ENCODE measurements at places on chromosomes 1 and 21.

DNA sequence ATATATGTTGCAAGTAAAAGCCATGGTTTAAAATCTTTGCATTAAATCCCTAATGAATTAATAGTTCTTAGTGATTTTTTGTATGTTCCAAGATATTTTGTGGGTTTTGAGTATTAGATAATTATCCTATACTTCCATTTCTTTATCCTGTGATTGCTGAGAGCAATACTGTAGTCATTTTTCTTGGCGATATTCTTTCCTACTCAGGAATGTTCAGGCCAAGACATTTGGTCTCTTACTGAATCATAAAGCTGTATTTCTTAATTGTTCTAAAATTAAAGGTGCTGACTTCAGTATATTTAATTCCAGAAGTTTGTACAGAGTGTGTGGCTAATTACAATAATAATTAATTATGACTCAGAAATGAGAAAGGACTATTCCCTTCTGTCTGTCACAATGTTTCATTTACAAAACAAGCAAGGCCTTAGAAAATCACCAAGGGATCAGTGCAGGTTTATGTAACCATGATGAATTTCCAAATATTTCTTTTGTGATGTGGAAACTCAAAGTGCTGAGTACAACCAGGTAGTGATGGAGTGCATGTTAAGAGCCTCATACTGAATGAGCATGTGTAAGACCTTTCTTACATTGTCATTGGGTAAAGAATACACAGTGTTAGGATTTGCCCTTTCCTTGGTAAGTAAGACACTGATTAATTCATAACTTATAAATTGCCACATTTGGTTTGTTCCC is 161.2 kb downstream of the HMCN1 start:
- no peak for DNase-seq

GRCh38 chr1:43577655-43578542 is 47.2 kb downstream of the PTPRF start:
- no peak for DNase-seq

- no peak for DNase-seq
Observed at GRCh38 chr1:238329671-238330070, 438.9 kb upstream of the ZP4 start.

DNA sequence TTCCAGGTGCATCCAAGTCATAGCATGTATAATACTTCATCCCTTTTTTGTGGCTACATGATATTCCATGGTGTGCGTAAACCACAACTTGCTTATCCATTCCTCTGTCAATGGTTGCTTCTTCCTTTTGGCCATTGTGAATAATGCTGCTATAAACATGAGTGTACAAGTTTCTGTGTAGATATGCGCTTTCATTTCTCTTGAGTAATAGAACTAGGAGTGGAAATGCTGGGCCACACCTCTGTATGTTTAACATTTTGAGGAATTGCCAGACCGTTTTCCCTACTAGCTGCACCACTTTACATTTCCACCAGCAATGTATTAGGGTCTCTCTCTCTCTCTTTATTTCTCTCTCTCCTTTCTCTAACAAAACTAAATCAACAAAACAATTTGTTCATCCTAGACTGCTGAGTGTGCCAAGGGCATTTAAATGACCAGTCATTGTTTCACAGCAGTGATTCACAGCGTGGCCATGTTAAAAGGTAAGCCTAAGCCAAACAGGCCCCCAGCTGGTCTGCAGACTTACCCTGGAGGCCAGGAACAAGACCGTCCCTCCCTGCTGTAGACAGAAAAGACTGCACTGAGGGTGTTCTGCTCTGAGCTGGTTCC is 53.2 kb upstream of the LYST start:
- DNase-seq: no peak

- DNase-seq: no peak
Observed at GRCh38 chr1:201222125-201222524, 31.5 kb downstream of the IGFN1 start.

GRCh38 chr1:57112148-57112547 is 146.3 kb upstream of the C8B start:
- DNase-seq: no peak

Data from upper lobe of right lung (tissue), 1 donor.